ENCODE measurements at places on chromosomes 13 and 19.

GRCh38 chr13:95352486-95352885, 51.2 kb upstream of the ABCC4 start:
- DNase-seq, result no peak

GRCh38 chr19:30235946-30236345, 136.2 kb upstream of the ZNF536 start:
- no peak for DNase-seq

DNA sequence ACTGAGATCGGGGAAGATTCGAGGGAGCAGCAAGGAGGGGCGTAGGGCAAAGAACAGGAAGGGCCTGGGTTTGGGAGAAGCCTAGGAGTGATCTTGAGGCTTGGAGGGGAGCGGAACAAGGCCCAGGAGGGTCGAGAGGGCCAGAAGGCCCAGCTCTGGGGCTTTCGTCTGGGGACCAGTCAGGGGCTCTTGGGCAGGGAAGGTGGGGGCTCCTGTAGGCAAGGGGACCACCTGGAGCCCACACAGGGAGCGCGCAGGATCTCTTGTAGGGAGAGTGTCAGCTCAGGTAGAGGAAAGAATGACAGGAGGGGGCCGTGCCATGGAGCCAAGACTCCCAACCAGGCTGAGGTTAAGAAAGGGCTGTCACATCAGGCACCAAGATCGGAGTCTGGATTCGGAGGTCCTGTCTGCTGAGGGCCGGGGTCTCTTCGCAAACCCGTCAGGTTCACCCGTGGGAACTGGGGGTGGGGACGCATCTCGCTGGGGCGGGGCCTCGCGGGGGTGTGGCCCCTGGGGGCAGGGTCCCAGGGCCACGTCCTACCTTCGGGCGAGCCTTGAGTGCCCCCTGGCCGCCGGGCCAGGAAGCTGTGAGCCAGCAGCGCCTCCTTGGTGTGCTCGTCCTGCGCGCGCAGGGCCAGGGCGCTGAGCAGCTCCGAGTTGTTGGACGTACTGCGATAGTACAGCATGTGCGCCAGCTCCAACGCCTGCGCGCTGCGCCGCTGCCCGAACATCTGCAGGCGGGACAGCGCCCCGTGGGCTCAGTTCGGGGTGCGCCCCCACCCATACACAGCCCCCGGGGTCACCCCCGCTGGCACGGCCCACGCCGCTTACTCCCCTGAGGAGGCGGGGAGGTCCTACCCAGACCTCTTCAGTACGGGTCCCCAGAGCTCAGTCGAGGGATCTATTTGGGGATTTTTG, 8.4 kb downstream of the EMP3 start:
- peak; percentile 93 for DNase-seq

- DNase-seq, result no peak
These were observed 368.9 kb downstream of the COG6 start for GRCh38 chr13:40024204-40024966.

DNA sequence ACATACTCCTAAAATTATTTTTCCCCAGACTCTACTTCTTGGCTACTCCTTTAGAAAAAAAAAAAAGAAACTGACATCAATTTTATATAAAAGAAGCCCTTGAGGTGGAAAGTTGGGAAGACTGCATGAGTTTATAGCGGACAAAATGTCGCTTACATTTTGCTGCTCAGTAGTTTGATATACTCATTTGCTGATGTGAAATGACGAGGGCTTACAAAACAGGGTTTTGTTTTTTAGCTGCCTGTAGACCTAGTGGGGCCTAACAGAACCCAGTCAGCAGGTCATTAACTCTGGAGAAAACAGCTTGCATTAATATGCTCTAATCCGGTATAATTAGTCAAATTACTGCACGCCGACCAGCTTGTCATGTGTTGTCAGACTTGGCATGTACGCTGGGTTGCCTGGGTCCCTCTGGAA, 37.6 kb upstream of the MAB21L1 start:
- DNase-seq, result no peak

- peak; percentile 80 for DNase-seq
These were observed 673 bp downstream of the TEAD2 start for GRCh38 chr19:49361438-49362047.

DNA sequence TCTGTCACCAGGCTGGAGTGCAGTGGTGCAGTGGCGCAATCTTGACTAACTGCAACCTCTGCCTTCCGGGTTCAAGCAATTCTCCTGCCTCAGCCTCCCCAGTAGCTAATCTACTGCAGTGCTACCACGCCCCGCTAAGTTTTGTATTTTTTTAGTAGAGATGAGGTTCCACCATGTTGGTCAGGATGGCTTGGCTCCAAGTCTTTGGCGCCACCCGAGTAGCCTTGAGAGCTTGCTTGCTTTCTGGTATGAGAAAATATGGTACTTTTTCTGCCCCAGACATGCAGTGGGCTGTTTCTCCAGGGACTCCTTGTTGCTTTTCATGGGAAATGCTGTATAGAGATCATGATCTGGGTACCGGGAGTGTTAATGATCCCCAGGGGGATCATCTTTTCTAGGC, 34.5 kb upstream of the GTF3A start:
- no peak for DNase-seq

DNA sequence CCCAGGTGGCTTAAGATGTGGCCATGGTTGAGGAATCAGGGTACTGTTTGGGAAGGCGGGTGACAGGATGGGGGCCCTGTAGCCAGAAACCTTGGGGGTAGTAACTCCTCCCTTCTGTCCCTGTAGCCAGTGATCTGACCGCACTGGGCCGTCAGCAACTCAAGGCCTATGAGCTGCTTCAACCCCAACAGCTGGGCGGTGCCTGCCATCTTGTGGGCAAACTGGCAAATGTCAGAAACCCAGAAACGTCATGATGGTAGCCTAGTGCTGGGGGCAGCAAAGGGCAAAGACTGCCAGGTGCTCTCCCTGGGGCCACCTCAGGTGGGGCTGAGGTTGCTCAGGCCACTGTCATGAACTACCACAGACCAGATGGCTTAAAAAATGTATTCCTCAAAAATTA, 3.5 kb downstream of the COPE start:
- DNase-seq, result no peak

DNA sequence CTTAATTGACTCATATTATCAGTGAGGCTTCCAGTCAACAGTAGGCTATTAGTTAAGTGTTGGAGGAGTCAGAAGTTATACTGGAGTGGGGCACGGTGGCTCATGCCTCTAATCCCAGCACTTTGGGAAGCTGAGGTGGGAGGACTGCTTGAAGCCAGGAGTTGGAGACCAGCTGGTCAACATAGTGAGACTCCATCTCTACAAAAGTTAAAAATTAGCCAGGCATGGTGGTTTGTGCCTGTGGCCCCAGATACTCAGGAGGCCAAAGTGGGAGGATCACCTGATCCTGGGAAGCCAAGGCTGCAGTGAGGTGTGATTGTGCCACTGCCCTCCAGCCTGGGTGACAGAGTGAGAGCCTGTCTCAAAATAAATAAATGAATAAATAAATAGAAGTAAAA, 53.2 kb downstream of the COMP start:
- DNase-seq, result no peak

GRCh38 chr13:109567315-109567714, 219.1 kb downstream of the IRS2 start:
- DNase-seq, result no peak

DNA sequence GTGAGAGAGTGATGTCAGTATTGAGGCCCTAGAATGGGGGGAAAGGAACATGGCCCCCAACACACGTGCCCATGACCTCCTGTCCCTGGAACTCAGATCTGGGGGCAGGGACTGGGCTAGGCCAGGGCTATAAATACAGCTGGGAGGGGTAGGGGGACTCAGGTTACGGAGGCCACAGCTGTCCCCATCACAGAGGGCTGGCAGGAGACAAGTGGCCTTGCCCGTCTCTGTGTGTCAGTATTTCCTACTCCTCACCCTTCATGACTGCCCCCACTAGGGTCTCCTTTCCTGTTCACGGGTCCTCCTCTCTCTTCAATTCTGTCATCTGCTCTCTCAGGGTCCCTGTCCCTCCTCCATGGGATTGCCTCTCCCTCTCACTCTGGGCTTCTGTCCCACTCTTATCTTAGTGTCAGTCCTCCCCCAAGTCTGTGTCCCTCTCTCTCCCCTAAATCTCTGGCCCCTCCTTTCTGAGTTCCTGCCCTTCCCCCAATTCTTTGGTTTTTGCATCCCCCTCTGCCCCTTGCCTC, 687 bp upstream of the HRC start:
- no peak for DNase-seq

DNA sequence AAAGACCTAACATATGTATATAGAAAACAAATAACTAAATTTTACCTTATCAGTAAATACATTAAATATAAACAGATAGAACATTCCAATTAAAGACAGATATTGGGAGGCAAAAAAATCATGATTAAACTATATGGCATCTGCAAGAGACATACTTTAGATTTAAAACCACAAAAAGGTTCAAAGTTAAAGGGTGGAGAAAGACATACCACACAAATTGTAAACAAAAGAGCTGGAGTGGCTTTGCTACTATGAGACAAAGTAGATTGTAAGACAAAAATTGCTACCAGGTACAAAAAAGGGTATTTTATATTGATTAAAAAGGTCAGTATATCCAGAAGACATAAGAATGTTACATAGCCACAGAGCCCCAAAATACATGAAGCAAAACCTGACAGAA, 200.2 kb downstream of the KCNRG start:
- DNase-seq, result no peak

GRCh38 chr19:2434267-2434666, 6.9 kb upstream of the TIMM13 start:
- no peak for DNase-seq

GRCh38 chr13:20994441-20994821, 67.0 kb downstream of the LATS2 start:
- DNase-seq, result peak; percentile 54

DNA sequence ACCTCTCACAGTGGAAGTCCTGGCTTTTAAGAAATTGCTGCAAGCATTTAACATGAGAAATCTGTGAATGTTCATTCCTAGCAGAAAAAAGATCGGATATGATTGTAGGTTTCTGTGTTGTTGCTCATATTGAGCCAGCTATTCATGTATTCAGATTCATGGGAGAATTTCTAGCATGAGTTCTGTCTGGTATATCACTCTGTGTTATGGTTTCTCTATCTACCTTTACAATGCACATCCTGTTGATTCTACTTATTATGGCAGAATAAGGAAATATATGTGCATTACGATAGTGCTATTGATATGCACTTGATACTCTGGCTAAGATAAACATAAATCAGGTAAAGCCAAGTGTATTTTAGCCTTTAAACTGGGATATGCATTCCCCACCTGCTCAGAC, 138.2 kb downstream of the KCNRG start:
- no peak for DNase-seq

GRCh38 chr13:76854894-76855293, 31.3 kb downstream of the KCTD12 start:
- no peak for DNase-seq

DNA sequence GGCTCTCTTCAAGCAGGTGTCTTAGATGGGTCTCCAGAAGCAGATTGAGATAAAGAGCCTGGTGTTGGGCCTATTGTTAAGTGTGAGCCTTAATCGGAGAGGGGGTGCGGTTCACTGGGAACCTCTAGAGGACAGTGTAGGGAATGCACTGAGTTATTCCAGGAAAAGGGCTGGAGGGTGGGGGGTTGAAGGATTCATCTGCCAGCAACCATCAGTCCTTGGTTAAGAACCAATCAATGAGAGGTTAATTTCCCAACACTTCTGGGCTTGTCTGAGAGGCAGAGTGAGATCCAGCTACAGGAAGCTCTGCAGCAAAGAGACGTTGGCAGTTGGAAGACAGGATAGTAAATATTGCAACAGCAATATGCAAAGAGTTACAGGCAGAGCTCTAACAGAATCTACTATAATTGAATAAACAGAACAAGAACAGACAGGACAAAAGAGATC, 28.7 kb downstream of the CYP4F2 start:
- DNase-seq, result no peak

DNA sequence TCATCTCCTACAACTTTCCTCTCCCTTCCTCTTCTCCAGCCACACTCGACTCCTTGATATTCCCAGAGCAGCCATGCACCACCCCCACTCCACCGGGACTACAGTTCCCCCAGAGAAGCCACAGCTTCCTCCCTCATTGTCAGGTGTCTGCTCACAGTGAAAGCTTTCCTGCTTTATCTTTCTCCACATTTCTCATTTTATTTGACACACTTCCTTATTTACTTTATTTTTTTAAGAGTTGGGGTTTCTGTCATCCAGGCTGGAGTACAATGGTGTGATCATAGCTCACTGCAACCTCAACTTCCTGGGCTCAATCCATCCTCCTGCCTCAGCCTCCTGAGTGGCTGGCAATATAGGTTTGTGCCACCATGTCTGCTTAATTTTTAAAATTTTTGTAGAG, 464.6 kb downstream of the MYO16 start:
- no peak for DNase-seq

- no peak for DNase-seq
These were observed 51.6 kb downstream of the UFM1 start for GRCh38 chr13:38401276-38401675.

GRCh38 chr19:45615795-45616703, 14.0 kb upstream of the GPR4 start:
- peak; percentile 74 for DNase-seq

DNA sequence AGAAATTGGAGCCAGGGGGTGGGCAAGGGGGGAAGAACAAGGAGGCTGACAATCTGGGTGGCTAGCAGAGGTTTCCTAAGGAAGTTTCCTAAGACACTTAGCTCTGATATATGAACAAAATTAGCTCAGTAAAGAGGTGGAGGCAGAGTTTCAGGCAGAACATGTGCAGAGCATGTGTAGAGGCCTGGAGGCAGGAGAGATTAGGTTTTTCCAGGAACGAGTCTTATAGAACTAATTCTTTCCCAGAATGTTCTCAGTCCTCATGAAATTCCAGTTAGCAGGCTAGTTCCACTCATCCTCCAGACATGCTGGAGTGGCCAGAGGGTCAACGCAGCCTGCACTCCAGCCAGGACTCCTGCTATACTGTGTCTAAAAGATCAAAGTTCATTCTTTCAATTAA, 184.7 kb downstream of the LACC1 start:
- no peak for DNase-seq

DNA sequence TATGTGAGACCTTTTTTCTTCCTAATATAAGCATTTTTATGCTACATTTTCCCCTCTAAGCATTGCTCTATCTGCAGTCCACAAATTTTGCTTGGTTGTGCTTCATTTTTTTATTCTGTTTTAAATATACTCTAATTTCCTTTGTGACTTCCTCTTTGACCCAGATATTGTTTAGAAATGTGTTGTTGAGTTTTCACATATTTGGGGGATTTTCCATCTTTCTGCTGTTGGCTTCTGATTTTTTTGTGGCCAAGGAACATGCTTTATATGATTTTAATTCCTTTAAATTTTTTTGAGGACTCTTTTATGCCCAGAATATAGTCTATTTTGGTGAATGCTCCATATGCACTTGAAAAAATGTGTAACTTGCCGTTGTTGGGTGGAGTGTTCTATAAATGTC, 22.9 kb downstream of the UBAC2 start:
- no peak for DNase-seq

DNA sequence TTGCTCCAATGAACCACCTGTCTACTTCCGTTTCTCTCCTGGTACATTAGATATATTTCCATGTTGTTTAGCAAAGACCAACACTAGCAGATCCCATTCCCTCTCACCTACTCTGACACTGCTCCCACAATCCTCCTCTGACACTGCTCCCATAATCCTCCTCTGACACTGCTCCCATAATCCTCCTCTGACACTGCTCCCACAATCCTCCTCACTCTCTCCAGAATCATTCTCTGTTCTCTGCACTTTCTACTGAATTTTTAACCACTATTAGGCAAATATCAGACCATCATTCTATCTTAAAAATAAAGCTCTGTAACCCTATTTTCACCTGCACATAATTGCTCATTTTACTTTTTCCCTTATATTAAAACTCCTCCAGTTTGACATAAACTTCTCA, 578.5 kb upstream of the PCDH20 start:
- DNase-seq, result no peak

Measured in right atrium auricular region (tissue), 2 donors.